Stimulated activated CD4-positive, alpha-beta T cell treated with anti-CD3 and anti-CD28 coated beads, Interleukin-1b, Interleukin-23, amount 100 ng/mL, for 1 hour (primary cell): ENCODE measurements at places on chromosomes 7 and 10.

GRCh38 chr7:5774790-5775189 is 6.7 kb downstream of the RNF216 start:
- no peak for DNase-seq

DNA sequence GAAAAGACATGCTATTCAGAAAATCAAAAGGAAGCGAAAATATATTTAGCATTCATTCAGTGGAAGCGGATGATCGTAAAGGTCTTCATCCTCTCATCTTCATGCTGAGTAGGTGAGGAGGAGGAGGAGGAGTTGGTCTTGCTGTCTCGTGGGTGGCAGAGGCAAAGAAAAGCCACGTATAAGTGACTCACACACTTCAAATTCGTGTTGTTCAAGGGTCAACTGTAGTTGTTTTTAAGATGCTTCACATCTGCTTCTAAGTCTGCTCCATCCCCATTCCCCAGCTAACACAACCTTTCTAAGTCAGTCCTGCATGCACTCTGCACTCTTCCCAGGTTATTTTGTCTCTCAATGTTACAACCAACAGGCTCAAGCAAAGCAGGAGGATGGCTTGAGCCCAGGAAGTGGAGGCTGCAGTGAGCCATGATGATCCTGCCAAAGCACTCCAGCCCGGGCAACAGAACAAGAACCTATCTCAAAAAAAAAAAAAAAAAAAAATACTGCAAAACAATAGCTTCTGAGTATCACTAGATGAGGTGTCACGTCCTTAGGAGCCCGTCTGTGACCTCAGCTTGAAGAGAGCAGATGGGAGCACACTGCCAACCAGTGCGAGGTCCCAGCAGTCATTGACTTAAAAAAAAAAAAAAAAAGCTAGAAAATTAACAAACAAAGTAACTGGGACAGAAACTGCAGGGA is 70.5 kb downstream of the SFMBT2 start:
- no peak for DNase-seq

DNA sequence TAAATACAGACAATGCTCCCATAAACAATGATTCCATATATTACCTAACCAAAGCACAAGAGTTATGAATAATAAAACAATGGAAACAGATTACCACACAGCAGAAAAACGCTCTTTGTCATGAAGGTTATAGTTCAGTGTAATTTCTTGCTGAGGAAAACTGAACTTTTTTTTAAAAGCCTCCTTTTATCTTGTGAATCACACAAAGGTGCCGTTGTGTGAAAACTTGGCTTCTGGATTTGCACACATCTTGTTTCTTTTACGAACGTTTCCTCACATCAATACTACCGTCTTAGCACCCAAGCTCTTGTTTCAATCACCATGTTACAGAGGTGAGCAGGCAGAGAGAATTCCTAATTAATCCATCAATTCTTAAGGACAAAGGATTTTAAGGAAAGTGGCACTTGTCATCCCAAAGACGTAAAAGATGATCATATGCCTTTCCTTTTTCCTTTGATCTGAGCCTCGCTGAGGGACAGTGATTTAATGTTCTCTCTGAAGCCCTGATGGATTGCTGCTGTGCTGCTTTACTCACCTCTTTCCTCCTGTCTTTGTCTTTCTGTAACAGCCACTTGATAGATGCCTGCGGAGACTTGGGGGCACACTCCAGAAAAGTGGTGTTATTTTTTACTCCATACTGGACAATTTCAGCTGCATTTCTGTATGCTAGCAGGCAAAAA is 110.1 kb downstream of the CD36 start:
- DNase-seq, result no peak

- DNase-seq, result no peak
Measured at GRCh38 chr7:155191901-155192478, 105.7 kb upstream of the INSIG1 start.

DNA sequence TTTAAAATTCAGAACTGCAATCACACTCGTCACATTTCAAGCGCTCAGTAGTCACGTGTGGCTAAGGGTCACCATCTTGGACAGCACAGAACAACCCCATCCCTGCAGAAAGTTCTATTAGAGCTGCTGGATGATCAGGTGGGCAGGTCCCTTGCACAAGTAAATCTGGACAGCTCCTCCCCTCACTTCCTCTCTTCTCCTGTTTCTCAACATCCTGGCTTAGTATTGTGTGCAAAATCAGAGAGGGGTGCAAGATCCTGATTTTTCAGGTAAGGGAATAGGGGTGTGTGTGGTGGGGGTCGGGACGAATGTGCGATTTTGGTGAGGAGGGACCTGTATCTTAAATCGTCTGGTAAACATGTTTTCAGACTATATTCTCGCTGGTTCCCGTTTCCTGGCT is at the start of gene GIMAP4:
GIMAP4 (plus strand) TSS at position 222 of the 400 bp plus-strand sequence. CDS start 2,512 bp downstream, outside the sequence.
- no peak for DNase-seq

DNA sequence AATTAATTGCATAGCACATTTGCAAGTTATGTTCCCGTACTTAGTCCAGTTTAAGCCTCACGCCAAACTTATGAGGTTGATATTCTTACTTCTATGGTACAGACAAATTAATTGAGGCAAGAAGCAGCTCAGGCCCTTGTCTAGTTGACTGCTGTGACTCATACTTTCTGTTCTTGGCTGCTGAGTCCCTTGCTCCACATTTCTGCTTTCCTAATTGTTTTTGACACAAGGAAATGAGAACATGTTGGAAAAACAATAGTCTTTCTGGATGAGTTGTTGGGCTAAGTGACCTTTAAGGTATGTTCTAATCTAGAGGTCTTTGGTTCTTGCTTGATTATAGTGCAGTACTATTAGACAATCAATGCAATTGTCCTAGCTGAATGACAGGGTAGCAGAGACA is 331.8 kb downstream of the NRG3 start:
- DNase-seq, result no peak

DNA sequence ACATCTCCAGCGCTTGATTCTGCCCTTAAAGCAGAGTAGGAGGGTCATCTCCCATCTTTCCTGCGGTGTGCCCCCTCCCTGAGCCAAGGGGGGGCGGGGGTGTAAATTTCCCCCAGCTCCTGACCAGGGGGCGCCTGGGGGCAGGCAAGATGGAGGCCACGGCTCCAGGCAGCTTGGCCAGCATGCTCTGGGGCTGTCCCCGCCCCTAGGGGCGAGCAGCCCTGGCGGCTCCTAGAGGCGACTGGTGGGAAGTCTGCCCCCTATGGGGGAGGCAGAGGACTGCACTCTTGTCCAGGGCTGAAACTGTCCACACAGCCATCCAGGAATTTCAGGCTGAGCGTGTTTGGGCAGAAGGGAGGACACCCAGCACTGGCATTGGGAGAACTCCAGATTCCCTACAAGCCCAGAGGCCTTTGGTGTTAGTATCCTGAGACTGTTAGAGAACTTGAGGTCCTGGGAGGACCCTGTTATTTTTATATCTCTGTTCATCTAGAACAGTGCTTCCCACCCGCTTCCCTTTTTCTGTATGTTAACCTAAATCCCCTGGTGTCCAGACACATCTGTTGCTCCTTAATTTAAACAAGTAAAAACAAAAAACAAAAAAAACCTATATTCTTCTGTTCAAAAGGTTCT is 4.6 kb downstream of the STRA8 start:
- DNase-seq, result no peak

- no peak for DNase-seq
Measured at GRCh38 chr10:116071453-116072148, 201.4 kb downstream of the GFRA1 start.

GRCh38 chr7:119756687-119757086 is 516.3 kb upstream of the KCND2 start:
- DNase-seq, result no peak

GRCh38 chr7:149735181-149735602 is 38.2 kb downstream of the ZNF467 start:
- DNase-seq, result no peak

DNA sequence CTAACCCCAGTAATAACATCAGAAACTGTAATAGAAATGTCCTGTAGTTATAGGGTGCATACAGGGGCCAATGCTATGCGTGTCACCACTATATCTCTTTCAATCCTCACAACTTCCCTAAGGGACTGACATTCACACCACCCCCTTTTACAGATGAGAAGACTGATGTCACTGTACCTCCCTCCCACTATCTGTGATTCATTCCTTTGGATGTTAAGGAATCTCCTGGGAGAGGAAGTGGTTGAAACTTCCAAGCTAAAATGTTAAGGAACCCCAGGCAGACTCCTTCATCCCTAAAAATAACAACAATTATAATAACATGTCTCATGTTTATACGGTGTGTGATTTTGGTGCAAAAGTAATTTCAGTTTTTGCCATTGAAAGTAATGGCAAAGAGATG is 5.4 kb downstream of the COL13A1 start:
- DNase-seq, result no peak

DNA sequence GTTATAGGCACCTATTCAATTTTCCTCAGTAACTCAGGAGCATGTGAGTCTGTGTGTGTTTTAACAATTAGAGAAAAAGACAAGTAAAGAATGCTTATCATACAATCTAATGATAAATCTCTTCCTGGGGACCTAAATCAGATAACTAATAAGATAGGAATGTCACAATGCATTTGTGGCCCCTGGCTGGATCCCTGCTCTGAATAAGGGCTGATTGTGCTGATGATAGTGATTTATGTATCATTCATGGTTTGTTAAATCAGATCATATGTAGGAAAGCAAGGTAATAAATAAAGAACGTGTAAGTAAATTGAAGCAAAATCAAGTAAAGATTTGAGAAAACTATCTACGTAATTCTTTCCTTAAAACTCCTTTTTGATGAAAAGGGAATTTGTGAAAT is 145.9 kb downstream of the C7orf25 start:
- no peak for DNase-seq

DNA sequence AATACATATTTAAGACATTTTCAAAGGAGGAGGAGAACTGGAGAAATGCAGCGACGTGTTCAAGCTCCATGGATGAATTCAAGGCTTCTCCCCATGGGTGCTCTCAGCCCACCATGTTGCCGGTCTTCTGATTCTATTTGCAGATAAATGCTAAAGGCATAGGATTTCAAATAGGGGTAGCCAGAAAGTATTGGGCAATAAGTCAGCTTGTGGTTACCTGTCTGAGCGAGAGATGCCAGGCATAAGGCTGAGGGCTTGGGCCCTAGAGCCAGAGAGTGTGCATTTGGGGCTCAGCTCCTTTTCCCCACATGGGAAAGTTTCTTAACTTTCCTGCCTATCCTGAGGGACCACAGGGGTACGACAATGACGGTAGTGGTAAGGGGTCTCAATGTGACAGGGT is 180.0 kb downstream of the PARD3 start:
- no peak for DNase-seq

DNA sequence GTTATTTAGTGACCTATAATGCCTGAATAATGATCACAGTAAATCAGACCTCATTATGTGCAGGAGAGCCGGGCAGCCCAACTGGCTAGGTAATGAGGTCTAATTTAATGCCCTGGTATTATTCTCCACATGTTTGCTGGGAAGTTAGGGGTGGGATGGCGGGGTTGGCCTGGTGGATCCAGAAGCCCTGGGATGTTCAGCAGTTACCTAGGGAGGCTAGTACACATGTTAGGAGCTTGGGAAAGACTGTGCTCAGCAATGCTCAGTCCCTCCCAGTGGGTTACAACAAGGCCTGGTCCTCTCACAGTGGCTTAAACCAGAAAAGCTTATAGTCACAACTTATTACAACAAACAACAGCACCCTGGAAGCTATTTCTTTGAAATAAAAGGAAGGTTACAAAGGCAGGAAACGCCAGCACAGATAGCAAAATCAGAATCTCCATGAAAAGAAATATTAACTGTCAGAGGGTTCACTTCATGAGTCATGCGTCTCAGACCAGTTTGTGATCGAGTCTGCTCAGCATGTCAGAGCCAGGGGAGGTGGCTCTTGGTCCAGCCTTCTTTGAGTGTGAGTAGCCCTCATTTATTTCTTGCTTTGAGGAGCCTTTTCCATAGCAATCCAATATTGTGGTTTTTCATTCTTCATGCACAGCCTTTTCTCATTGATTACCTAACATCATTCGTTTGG is 418.6 kb upstream of the NPVF start:
- DNase-seq, result no peak

DNA sequence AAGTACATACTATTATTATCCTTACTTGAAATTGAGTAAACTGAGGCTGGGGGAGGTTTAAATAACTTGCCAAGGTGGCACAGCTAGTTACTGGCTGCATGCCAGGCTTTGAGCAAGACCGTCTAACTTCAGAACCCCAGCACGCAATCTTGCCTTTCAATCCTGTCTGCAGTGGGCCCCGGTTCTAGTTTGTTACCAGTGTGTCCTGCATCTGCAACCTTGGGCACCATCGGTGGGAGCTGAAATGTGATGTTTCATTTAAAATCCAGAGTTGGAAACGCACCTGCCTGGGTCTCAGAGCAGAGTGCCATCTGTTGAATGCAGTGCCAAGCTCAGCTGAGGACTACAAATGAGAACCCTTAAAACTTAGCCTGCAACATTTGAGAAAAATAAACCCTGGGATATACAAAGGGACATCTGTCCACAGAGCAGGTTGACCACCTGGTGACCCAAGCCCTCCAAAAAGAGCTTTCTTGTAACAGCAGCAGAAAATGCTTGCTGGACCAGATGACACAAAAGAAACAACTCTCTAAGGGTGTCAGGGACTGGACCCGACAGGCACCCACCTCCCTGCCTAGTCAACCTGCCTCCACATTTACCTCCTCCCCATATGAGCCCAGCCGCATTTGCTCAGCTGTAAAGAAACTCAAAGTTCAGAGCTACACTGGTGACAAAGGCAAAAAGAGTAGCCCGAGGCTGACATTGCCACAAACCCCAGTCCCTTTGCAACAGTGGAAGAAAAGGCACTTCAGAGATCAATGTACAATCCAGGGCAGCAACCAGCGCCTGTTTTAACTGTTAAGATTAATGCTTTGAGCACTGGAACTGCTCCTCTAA is 1.7 kb downstream of the SH3PXD2A start:
- no peak for DNase-seq

- no peak for DNase-seq
Measured at GRCh38 chr7:55963584-55964168, 709 bp upstream of the NIPSNAP2 start.

DNA sequence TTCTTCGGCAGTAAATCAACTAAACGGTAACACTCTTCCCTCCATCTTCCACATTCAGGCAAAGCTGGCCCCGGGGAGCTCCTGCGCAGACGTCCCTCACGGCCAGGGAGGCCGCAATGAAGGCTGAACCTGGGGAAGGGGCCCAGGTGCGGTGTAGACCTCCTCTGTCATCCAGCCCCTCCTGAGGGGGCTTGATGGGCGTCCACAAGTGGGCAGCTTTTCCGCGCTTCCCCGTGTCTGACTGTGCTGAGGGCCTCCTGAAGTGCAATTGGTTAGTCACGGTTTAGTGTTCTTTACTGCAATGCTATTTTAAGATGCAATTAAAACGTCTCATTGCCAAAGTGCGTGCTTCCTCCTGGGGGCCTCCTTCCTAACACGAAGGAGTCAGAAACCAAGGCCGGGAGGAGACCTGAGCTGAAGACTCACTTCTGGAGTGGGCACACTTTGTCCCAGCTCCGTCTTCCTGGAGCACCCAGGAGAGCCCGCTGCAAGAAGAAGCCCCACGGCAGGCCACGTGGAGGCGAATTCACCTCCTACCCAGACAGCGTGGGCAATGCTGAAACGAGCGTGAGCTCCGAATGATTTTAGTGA is 173.3 kb downstream of the ELFN1 start:
- DNase-seq, result no peak

DNA sequence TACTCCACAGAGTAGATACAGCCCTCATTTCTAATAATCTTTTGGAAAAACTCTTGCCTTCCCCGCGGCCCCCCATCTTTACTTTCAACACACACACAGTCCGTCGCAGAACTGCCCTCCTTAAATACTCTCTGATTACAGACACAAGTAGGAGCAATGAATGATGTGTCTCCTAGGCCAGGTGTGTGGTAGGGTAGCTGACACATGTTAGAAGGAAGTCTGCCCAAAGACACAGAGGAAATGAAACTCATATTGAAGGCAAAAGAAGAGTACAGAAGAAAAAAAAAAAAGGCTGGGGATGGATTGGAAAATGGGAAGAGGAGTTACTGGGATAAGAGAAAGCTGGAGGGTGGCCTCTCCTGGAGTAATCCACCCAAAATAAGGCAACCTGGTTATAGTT is 14.6 kb downstream of the OPALIN start:
- DNase-seq, result no peak
